ENCODE measurements at places on chromosomes 3 and 15. TPM values are rescaled to one million over a fixed set of nuclear protein-coding genes. Genes with fewer than 3 reads are reported as not detected.

Gene CX3CR1
- total RNA-seq: not detected

Gene PIGZ
- total RNA-seq: not detected

Gene TRH
- total RNA-seq: 0.19 TPM

Gene MORC1
- total RNA-seq: not detected

Gene TPRG1
- total RNA-seq: 0.71 TPM

Gene CPNE4
- not detected for total RNA-seq

Measured in neural progenitor cell (in vitro differentiated cells).